ENCODE measurements at places on chromosomes 7 and 10. TPM values are rescaled to one million over a fixed set of nuclear protein-coding genes. Genes with fewer than 3 reads are reported as not detected.
A peak's percentile ranks its signal among the peaks of the same experiment; 100 is the strongest.

DNA sequence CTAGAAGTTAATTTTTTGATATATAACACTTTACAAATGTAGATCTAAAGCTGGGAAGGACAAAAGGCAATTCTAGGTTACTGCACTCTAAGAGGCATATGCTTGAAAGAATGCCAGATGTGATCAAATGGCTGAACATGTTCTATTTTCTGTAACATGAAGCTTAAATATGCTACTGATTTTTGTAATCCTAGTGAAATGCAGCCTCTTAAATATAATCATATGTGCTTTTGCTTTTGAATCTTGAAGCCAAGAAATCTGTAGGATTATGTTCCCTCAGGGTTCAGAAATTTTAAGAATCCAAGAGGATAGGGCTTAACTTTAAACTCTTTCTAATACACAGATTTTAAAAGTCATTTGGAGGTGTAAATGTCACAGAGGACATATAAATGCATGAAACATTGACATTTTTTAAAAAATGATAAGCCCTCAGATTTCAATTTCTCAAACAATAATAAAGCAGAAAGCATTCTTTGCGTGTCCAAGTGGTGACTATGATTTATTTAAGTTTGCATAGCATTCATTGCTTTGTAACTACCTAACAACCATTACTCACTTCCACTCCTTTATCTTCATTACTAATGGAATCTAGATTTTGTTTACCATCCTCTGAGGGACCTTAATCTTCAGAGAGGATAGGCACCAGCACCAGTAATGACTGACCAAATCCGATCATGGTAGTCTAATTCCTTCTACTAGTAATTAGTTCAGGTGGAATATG lies 170.4 kb downstream of the MAGI2 start:
- H3K36me3 ChIP-seq: no peaks in the 10 kb centered on the region
- no peak overlapping the region for H3K27ac ChIP-seq
- H3K27me3 ChIP-seq: no peaks in the 10 kb centered on the region
- no peak for DNase-seq
- no peaks in the 10 kb centered on the region for H3K4me1 ChIP-seq

GRCh38 chr10:43225787-43226153 lies 41.1 kb downstream of the RASGEF1A start:
- H3K27ac ChIP-seq: peak overlapping the region; percentile 8
- peaks cover 3% of the 10 kb centered on the region for H3K27me3 ChIP-seq
- H3K36me3 ChIP-seq: no peaks in the 10 kb centered on the region

DNA sequence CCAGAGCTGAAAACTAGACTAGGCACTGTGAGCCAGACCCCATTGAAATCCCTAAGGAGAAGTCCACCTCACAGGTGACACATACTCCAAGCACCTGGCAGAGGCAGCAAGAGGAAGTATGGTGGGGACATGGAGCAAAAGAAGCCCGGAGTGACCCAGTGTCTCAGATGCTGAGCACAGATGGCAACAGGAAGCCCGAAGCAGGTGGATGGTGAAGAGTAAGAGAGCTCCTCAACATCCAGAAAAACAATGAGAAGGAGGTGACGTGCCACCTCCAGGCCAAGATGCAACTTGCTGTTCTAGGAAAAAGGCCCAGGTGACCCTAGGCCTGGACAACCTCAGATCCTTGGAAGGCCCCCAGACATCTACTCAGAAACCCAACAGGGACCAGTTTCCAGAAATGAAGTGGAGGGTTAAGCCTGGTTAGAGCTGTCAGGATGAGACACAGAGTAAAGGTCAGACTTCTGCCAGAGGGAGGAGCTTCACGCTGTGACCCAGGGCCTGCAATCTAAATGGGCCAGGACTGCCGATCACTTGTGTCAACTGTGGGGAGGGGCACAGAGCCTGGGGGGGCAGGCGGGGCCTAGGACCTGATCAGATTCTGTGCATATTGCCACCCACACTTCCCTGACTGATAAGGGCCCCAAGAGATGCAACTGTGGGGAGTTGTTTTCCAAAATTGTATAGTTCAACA lies 2.4 kb upstream of the COBL start:
- DNase-seq: no peak
- H3K27me3 ChIP-seq: peaks cover 8% of the 10 kb centered on the region
- no peaks in the 10 kb centered on the region for H3K36me3 ChIP-seq
- peaks cover 13% of the 10 kb centered on the region for H3K4me1 ChIP-seq
- H3K27ac ChIP-seq: no peak overlapping the region

DNA sequence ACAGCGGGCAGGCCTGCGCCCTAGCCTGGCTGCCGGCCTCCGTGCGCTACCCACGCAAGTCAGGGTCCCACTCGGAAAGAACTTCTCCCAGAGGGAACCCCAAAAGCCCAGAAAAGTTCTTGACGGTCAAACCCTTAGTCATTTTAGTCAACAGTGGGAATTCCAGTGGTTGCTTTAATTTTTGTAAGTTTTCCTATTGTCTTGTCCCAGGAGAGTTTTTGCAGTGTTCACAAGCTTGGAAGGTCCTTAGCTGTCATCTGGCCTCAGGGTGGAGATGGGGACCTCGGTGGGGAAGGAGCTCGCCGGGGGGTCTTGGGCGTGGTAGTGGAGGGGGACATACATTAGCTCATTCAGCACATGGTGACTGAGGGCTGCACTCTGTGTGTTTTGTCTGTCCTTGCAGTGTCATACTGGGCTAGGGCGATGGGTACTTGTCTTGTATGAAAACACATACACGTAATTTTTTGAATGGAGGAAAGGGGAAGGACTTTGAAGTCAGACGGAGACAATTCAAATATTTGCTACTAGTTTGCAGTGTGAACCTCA lies 736 bp downstream of the MINDY4 start:
- peak; percentile 24 for DNase-seq
- no peaks in the 10 kb centered on the region for H3K36me3 ChIP-seq
- H3K27me3 ChIP-seq: no peaks in the 10 kb centered on the region
- peaks cover 9% of the 10 kb centered on the region for H3K4me1 ChIP-seq
- no peak overlapping the region for H3K27ac ChIP-seq

Gene COL13A1
- total RNA-seq: 10.3 TPM

Gene NKX2-3
- not detected for total RNA-seq

DNA sequence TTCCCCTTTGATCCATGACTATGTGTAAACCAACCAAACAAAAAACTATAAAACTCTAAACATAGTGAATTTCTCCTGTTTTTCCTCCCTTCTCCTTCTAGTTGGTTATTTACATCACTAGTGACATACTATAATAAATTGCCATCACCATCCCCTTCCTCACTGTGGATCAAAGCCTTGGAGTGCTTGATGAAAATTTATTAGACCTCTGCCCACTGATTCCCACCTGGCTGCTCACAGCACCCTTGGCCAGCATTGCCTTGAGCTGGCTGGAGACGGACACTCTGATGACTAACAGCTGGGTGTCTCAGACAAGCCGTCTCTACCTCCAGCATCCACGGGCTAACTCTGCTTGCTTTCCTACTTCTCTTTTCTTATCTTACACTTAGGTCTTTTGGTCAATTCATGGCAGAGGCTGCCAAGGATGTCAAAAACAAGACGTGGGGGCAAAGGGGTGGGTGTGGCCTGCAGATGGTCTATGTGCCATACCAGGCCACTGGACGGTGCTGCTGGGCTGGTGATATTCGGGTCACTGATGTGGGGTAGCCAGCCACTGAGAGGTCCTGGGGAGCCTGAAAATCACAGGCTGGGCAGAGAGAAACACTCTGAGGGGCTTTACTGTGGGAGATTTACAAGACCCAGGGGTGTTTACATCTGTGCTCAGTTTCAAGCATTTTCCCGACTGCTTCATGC lies 207.8 kb downstream of the TAX1BP1 start:
- H3K27me3 ChIP-seq: no peaks in the 10 kb centered on the region
- H3K4me3 ChIP-seq: no peak overlapping the region
- H3K36me3 ChIP-seq: no peaks in the 10 kb centered on the region
- no peak overlapping the region for H3K27ac ChIP-seq
- no peak for DNase-seq

Gene FBXL13
- 0.85 TPM for total RNA-seq

DNA sequence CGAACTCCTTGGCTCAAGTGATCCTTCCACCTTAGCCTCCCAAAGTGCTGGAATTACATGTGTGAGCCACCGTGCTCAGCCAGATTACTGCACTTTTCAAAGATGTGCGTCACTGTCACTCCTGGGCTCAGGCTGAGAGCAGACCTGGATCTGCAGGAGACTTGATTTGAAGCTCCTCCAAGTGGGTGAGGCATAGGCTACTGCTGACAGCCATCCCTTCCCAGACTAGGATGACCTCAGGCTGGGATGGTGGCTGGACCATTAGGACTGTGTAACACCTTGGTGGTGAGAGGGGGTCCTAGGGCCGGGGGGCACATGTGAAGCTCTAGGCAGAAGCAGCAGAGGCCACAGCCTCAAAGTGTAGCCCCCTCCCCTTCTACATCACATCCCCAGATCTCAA lies 8.2 kb upstream of the SRRM3 start:
- H3K27ac ChIP-seq: no peak overlapping the region
- no peak overlapping the region for H3K4me3 ChIP-seq
- no peak for DNase-seq
- H3K36me3 ChIP-seq: no peaks in the 10 kb centered on the region
- no peaks in the 10 kb centered on the region for H3K27me3 ChIP-seq

Measured in natural killer cell (primary cell).